ENCODE measurements at places on chromosomes 11 and 22. TPM values are rescaled to one million over a fixed set of nuclear protein-coding genes. Genes with fewer than 3 reads are reported as not detected.

Gene VPS51
- total RNA-seq, result 192 TPM

Gene TTC36
- total RNA-seq, result not detected

Gene C11orf86
- total RNA-seq, result not detected

Gene MIOX
- not detected for total RNA-seq

Gene PGGHG
- 6.4 TPM for total RNA-seq

Gene BET1L
- 49.1 TPM for total RNA-seq

Gene CTSW
- total RNA-seq, result 0.71 TPM

Gene NARS2
- total RNA-seq, result 25.1 TPM

Gene OR10A2
- not detected for total RNA-seq

Gene AIFM3
- total RNA-seq, result not detected

Gene GRAMD1B
- total RNA-seq, result 9.9 TPM

Gene MS4A8
- total RNA-seq, result not detected

Gene APOL5
- not detected for total RNA-seq

Gene TMEM45B
- not detected for total RNA-seq

Gene OR52N4
- not detected for total RNA-seq

Gene GLB1L3
- total RNA-seq, result not detected

Gene SCN4B
- total RNA-seq, result not detected

Gene OOSP1
- total RNA-seq, result not detected

Gene OR51E2
- total RNA-seq, result not detected

Gene GAB4
- total RNA-seq, result not detected

Gene IGF2
- 17.6 TPM for total RNA-seq

Gene SCT
- not detected for total RNA-seq

Gene GPR83
- not detected for total RNA-seq

Gene NRXN2
- total RNA-seq, result not detected

Gene NUDT8
- total RNA-seq, result 14.1 TPM

Gene CAPN1
- 233 TPM for total RNA-seq

Gene MS4A3
- not detected for total RNA-seq

Gene C22orf23
- total RNA-seq, result under 0.01 TPM

Gene SYT12
- total RNA-seq, result 0.58 TPM

Gene C11orf87
- not detected for total RNA-seq

Gene E2F8
- total RNA-seq, result 2.0 TPM

Gene NLRP14
- total RNA-seq, result under 0.01 TPM

Gene TAGLN
- total RNA-seq, result 823 TPM

Gene MS4A6E
- total RNA-seq, result not detected

Gene CRYBB2
- total RNA-seq, result not detected

Gene TSSK2
- not detected for total RNA-seq

Gene KIAA1671
- total RNA-seq, result 1.2 TPM

Gene INPP5J
- 0.86 TPM for total RNA-seq

Gene APOL3
- 5.5 TPM for total RNA-seq

Gene MS4A4A
- total RNA-seq, result not detected

Gene CYTH4
- total RNA-seq, result 0.53 TPM

Gene CASP5
- not detected for total RNA-seq

Gene RAB36
- total RNA-seq, result 8.9 TPM

Gene OLFML1
- total RNA-seq, result not detected

Gene C11orf91
- total RNA-seq, result not detected

Gene UBQLNL
- not detected for total RNA-seq

Gene MMP11
- 7.4 TPM for total RNA-seq

Gene TMEM109
- 54.8 TPM for total RNA-seq

Data from myometrial cell (primary cell).